Mucosa of gallbladder (tissue), 1 donor: ENCODE measurements at places on chromosomes 7 and 10. TPM values are rescaled to one million over a fixed set of nuclear protein-coding genes. Genes with fewer than 3 reads are reported as not detected.

GRCh38 chr10:121063744-121064143, 212.6 kb downstream of the WDR11 start:
- no peak for DNase-seq

DNA sequence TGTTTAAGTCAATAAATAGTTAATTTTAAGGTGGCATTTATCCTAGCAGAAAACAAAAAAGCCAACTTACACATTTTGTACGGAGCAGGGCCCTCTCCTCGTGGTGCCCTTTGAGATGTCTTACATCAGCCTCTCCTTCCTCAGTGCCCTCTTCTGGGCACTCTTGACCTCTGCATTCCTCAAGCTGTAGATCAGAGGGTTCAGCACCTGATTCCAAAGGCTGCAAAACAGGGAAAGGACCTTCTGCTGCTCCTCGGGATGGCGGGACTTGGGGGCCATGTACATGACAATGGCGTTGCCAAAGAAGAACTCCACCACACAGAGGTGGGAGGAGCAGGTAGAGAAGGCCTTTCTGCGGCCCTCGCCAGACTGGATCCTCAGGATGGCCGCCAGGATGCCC, 4.6 kb upstream of the OR2A14 start:
- DNase-seq, result no peak

GRCh38 chr10:30241422-30242110, 107.5 kb downstream of the MTPAP start:
- no peak for DNase-seq

GRCh38 chr7:99365318-99366141, 9.0 kb upstream of the ARPC1B start:
- peak; percentile 41 for DNase-seq

DNA sequence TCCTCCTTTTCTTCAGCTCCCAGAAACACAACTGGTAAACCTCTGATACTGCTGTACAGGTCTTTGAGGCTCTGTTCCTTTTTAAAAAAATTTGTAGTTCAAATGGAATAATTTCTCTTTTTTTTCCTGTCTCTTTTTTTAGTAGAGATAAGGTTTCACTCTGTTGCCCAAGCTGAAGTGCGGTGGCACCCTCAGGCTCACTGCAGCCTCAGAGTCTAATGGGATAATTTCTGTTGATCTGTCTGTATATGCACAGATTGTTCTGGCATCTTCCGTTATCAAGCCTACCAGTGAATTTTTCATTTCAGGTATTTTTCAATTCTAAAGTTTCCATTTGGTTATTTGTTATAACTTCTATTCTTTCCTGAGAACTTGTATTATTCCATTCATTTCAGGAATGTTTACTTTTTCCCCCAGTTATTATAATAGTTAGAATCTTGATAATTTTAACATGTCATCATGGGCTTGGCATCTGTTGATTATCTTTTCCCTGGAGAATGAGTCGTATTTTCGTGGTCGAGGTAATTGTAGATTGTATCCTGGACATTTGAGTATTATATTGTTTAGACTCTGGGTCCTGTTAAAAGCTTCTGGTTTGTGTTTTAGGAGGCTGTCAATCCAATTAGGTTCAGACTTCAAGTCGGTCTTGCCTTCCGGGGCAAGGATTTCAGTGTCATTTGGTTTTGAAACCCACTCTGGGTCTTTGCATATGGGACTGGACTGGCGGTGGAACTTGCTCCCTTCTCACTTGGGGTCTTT, 24.5 kb downstream of the CRCP start:
- DNase-seq, result no peak

GRCh38 chr10:14032406-14032998, 298.2 kb downstream of the FRMD4A start:
- no peak for DNase-seq

GRCh38 chr10:121926671-121927317, 1.0 kb downstream of the ATE1 start:
- no peak for DNase-seq

GRCh38 chr10:36942616-36943015, 182.8 kb upstream of the ANKRD30A start:
- DNase-seq, result no peak

DNA sequence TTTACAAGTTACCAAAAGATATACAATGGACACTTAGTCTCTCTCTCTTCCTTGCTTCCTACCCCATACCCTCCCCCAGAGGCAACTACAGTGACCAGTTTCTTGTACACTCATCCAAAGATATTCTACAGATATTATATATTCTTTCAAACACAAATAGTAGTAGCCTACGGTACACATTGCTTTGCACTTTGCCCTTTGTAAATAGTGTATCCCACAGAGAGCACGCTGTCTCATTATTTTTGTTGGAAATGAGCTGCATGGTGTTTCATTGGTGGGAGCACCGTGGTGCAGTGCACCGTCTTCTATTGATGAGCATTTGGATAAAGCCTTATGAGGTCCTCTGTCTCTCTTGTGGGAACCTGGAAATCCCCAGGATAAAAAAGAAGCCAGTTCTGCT, 24.2 kb downstream of the STRA8 start:
- no peak for DNase-seq

DNA sequence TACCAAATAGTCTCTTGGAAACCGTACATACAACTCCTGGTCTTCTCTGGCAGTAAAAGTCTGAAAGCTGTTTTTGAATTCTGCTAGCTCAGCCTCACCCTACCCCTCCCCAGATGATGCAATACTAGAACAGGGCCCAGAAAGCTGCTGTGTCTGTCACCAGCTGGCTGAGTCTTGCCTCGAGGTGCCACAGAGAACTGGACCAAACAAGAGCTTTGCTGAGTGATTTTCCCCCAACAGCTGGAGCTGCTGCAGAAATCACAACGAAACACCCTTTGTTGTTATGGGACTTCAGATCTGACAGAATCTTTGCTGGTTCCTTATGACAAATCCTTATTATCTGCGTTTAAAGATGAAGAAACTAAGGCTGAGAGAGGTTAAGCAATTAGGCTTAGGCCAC, 134.1 kb downstream of the SPAG6 start:
- DNase-seq, result no peak

DNA sequence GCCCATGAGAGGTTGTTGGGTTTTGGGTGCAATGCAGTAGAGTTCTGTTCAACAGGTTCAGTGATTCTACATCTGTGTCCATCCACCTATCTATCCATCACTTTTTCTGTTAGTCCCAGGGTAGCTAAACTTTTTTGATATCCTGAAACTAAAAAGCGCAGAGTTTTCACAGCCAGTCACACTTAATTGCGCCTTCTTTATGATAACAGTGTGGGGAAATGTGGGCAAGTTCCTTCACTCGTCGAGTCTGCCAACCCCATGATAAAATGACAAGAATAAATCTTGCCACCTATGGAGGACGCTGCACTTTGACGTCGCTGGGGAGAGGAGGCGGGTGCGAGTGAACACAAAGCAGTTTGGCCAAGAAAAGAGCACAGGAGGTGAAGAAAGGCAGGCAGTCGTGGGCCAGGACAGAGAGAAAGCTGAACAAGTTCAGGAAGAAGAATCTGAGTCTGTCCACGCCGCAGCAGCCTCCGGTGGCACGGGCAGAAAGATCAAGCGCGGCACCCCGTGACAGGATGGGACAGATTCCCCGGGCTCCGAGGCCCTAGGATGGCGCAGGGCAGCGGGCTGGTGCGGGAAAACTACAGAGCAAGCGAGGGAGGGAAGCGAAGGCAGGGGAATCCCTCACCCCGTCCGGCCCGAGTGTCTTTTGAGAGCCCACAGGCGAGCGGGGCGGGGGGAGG, 9.2 kb downstream of the SP8 start:
- DNase-seq, result no peak

DNA sequence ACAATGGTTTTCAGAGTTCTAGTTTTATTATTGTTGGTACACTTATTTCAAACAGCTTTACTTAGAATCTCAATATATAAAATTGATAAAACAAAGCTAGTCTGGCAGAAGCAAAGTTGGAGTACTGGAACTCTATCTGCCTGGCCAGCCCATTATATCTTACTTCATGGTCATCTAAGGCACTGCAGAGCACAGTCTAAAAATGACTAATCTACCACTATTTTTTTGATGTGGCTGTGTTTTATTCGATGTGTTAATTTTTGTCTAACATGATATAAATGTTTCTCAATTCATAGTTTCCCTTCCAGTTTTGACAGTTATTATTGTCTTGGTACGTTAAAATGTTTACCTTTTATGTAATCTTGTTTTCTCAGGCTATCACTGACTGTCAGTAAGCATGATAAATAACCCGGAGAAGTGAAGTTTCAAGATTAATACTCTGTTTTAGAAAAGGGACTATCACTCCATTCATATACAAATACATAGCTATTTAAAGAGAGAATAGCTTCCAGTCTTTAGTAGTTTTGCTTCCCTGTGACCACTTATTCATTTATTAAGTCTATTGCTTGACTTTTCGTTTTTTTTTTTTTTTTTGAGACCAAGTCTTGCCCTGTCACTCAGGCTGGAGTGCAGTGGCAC, 60.6 kb upstream of the CSTF2T start:
- no peak for DNase-seq

DNA sequence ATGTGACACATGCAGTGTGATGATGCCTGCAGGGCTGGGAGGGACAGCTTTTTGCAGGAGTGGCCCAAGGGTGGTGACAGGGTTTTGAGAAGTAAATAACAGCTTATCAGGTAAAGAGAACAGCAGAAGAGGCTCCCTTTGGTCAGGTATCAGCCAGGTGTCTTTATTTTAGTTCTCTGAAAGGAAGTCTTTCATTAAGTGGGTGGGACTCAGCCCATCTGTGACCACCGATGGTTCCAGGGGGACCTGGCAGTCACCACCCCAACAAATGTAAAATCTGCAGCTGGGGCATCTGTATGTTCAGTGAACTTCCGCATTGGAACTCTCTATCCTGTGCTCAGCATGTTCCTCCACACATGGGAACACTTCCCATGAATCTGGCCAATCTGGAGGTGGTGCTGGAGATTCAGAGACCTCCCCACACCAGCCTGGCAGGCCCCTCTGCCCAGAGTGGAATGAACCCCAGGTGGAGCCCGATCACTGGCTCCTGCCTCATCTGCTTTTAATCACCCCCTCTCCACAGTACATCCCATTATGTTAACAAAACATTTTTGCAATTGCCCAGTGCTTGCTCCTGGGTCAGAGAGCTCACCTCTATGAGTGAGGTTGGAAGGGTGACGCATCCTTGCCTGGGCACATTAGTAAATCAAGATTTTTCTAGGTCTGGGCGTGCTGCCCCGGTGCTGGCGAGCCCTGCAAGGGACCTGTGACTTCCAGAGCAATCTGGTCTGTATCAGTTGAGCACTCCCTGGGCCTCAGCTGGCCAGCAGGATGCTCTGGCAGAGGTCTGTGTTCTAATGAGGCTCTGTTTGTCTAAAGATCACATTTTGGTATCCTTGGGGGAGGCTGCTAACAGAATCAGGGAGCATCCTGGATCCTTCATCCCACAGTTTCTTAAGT, 140.4 kb upstream of the GDF10 start:
- peak; percentile 29 for DNase-seq

Gene CFAP70
- 3.6 TPM for total RNA-seq

Gene NUDT13
- total RNA-seq, result 2.7 TPM

Gene LIPJ
- not detected for total RNA-seq

Gene EIF3B
- 94.7 TPM for total RNA-seq

Gene PDZD7
- 5.3 TPM for total RNA-seq

Gene LRIT1
- total RNA-seq, result not detected

Gene GPER1
- 4.7 TPM for total RNA-seq

Gene MET
- total RNA-seq, result 59.4 TPM

Gene PRSS37
- not detected for total RNA-seq

Gene SLC18A2
- total RNA-seq, result 5.7 TPM
